ENCODE measurements at places on chromosomes 3 and 15.
A peak's percentile ranks its signal among the peaks of the same experiment; 100 is the strongest.

DNA sequence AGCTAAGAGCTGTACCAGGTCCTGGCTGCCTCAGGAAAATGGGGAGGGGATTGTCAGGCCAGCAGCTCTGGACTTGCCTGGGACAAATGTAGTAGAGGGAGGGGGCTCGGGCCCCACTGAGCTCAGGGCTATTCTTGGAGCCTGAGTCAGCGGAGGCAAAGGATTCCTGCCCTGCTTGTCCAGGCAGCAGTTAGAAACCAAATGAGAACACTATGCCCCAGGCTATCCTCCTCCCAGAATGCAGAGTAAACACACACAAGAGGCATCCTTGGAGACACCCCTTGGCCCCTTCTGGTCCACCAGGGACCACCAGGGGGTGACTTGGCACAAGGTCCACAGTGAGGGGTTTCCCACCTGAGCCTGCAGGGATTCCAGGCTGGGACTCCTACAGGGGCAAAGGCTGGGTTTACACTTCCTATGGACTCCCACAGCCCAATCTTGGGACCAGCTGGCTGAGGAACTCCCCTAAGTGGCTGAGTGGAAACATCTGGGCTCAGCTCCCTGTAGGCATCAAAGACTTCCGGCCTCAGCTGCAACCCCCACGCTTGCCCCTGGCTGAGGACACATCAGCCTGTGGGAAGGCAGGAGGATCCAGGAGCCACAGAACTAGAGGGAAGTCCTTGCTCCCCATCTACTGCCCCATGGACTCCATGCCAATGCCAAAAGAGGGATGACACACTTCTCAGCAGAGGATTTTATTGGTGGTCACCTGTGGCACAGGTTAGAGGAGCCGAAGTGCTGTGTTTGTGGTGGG, 3.4 kb upstream of the COL7A1 start:
- no peak for DNase-seq

- DNase-seq = no peak
Observed at GRCh38 chr15:89363770-89364169, 29.1 kb upstream of the POLG start.

- no peak for DNase-seq
Observed at GRCh38 chr3:18649666-18650363, 224.7 kb upstream of the SATB1 start.

DNA sequence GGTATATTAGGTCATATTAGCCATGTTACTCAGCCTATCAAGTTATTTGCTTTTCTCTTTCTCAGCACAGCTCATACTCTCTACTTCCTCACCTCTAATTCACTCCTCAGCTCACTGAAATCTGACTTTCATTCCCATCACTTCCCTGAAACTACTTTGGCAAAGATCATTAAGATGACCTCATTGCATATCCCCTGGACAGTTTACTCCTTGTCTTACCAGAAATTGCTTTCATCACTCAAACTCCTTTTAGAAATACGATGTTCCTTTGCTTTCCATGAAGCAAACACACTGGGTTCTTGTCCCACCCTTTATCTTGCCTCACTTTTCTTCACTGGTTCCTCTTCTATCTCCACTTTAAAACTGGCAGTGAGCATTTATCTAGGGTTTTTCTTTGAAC, 354.4 kb downstream of the TUSC7 start:
- no peak for DNase-seq

- no peak for DNase-seq
Observed at GRCh38 chr15:34514251-34514670, 69.2 kb downstream of the GOLGA8B start.

GRCh38 chr3:153978006-153978405, 143.2 kb upstream of the ARHGEF26 start:
- no peak for DNase-seq

DNA sequence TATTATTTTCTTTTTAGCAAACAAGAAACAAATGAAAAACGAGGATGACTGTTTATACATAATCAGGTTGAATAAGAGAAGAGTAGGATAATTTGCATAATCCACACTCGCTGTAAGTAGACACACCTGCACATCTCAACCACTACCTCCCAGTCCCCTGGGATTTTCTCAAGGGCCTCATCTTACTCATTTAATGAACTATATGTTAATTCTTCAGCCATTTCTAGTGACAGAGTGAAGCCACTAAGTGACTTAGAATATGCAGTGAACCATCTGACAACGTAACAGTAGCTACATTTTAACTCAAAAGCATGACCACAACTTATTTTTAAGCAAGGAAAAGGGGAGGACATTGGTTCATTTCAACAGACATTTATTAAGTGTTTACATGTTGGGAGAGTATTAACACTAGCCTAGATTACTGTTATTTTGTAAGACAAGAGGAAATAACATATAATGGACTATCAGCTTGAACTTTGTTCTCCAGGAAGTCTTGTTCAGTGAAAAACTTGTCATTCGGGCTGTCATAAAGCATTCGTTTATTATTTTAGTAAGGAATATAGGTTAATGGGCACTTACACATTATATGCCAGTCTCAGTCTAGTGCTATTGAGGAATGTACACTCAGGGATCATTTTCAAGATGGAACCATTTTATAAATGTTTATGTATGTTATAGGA, 173.0 kb upstream of the ROBO2 start:
- no peak for DNase-seq

DNA sequence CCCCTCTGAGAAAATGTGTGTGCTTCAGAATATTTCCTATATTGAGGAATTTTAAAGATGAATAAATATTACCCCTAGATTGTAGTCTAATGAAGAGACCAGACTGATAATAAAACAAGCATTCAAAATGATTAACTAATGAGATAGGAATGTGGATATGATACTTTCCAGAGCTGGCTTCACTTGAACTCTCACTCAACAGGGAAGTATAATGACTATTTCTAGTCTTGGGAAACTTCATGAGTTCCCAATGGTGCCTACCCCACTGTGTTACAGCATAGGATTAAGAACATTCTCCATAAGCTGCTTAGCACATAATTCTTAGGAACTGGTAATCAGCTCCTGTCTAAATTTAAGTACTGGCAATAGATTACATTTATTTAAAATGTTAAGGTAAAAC, 261.5 kb upstream of the ZNF385D start:
- DNase-seq = no peak

DNA sequence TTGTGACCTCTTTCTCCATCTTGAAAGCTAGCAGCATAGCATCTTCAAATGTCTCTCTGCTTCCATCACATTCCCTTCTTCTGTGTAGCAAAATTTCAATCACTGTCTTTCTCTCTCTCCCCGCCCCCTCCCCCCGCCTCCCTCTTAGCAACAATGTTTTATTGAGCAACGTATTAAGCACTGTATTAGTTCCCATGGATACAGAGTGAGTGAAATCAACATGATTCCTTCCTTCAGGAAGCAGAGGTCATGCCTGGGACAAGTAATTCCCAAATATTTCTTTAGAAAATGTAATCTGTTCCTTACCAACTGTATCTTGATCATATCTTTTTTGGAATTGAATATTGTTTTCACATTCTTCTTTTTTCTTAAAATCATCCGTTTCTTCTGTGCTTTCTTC, 373.7 kb upstream of the NECTIN3 start:
- no peak for DNase-seq

DNA sequence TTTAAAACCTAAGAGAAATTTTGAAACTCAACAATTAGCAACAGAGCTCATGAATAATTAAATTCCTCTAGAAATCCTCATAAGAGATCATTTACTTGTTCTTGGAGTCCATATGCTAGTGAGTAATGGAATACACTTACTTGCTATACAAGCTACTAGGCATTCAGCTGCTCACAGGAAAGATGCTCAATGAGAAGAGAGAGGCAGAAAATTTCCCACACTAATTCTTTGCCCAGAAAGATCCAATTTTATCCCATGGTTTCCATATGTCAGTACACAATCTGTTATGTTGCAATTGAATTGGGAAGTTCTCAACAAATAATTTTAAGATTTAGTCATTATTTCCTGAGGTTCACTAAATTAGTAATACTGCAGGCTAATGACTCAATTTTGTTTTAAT, 310.4 kb downstream of the RYR3 start:
- DNase-seq = no peak

DNA sequence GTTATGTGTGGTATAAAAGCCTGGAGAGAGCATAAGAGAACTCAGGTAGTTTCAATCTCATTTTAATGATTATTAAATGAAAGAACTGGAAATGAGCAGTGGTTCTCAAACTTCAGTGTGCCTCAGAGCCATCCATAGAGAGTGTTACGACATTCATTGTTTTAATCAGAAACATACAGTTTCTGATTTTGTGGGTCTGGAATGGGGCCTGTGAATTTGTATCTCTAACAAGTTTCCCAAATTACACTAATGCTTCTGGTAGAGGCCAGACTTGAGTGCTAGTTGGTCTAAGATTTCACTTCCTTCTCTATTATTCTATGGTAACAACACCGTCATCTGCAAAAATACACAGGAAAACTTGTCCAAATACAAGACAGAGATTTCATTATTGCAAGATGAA, 292.0 kb upstream of the NECTIN3 start:
- DNase-seq = no peak

GRCh38 chr15:25839638-25840156, 23.4 kb downstream of the ATP10A start:
- DNase-seq = no peak

DNA sequence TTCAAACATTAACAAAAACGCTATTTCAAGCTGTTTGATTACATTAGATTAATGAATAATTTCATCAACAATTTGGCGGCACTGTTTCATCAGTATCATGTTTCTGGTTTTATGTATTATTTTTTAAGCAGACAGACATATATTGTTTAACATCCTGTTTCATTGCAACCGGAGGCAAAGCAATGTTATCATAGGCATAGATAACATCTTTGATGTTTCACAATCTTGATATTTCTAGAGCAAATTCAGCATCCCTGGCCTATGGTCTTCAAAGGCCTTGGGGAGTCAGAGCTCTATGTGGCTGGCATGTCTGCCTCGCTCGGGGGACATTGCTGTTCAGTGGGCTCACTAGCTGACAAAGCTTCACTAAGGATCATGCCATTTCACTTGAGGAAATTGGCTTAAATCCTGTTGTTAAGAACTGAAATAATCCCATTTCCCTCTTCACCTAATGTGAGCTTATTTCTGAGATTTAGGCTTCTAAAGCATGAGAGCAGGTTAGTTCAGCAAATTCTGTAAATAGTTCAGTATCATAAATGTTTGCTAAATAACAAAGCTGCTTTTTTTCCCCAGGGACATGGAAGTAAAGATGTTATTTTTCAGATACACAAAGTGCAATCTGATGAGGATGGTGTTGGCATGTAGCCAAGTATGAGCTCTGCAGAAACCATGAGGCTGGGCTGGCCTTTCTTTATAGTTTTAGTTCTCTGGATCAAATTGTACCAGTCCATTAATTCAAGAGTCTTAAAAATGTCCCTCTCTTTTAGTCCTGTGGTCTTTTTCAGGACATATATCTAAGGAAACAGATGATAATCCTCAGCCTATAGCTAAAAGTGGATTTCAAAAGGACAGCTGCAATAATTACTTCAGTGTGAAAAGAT, 941.4 kb downstream of the PLOD2 start:
- no peak for DNase-seq

- no peak for DNase-seq
Observed at GRCh38 chr15:74134387-74135027, 4.1 kb downstream of the ISLR2 start.

GRCh38 chr15:74343127-74343796, 24.2 kb downstream of the CYP11A1 start:
- no peak for DNase-seq

DNA sequence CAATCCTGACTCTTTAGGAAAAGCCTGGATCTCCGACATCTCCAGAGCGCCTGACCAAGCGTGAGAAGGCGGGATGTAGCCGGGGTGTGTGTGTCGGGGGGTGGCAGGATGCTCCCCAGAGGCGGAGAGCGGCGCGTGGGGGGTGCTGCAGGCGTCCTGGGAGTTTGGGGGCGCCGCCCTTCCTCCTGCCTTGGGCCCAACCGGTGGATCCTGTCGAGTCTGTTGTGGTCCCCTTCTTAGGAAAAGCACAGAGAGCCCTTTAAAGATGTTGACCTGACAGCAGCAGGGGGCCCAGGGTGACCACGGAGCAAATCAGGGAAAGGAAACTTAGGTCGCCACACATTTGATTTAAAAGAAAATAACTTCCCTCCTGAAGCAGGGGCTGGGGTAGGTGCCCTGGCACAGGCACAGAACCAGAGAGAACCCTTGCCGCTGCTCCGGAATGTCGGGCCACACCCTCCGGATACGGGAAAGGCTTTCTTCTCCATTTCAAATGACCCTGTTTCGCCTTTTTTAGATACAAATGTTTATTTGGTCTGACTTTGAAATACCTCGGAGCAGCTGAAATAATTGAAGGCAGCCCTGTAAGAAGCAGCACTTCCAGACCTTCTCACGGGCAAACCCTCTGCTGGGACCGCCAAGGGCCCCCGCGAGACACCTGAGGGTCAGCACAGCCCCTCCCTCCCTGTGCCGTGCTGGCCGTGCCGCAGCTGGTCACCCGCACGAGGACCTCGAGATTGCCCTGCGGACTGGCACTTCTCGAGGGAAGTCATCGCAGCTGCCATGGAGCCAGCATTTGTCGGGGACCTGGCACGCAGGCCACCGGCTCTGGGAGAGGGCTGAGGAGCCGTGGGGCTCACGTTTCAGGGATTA, 102.9 kb upstream of the KLF13 start:
- peak; percentile 13 for DNase-seq

DNA sequence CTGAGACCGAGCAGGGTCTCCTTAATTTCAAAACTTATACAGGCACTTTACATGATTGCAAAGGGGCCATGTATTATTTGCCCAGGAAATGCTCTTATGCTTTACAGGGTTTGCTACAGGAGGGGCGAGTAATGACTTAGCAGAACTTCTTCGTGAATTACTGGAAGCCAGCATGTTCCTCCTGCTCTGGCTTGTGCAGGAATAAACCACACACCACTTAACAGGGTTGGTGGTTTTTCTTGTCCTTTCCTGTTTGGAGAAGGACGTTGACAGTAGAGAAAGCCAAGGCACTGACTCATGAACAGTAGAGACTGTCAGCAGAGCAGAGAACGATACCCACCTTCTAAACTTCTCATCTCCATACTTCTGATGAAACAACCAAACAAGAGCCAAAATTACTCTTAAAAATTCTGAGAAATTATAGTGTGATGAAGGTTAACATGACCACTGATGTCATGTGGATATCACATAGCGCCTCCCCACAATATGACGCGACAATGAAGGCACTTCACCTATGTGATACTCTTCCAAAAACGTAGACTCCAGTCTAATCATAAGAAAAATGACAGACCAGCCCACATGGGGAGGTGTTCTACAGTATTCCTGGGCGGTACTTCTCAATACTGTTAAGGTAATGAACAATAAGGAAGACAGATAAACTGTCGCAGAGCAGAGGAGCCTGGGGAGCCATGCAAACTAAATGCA, 24.7 kb upstream of the MCTP2 start:
- DNase-seq = no peak

DNA sequence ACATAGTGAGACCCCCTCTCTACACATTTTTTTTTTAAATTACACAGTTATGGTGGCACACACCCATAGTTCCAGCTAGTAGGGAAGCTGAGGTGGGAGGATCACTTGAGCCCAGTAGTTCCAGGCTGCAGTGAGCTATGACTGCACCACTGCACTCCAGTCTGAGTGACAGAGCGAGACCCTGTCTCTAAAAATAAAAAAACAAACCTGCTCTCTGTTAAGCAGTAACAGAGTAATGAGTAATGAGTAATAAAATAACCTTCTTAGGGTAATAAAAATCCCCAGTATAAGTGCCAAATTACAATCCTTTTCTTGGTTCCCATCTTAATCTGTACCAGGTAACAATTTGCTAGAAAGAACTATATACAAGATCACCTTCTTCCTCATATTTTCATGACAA, 65.9 kb upstream of the PLXND1 start:
- no peak for DNase-seq
